ENCODE measurements at places on chromosomes 12 and 14.

GRCh38 chr14:69804902-69805301, 7.9 kb upstream of the SLC10A1 start:
- no peak for DNase-seq

DNA sequence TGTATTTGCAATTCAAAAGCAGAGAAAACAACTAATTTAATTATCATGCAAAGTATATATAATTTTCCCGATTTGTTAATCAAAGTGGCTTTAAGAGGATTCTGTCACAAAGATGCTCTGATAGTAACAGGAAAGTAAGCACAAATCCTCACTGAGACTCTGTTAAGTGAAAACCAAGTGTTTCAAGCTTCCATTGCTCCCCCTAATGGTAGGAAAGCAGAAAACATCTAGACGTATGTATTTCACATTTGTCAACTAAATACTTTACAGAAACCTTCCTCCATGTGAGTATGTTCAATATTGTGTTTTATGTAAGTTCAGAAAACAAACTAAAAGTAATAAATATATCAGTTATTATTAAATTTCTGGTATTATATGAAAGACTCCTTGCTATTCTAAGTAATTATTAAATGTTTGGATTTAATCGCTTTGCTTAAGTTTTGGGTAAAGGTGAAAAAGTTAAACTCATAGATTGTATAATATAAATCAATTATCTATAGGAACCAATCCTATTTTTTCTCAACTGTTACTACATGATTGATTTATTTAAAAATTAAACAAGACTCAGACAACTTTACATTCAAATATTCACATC, 1.5 kb upstream of the NTS start:
- no peak for DNase-seq

DNA sequence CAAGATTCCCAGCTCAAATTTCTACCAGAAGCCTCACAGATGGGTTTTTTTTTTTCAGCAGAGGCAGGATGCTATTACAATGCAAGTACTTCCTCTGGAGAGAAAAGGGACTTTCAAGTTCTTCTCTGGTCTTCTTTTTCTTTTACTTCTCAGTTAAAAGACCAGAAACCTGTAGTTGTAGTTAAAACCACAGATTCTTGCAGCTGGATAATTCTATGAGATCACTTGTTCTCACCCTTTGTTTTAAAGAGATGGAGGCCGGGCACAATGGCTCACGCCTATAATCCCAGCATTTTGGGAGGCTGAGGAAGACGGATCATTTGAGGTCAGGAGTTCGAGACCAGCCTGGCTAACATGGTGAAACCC, 47.6 kb upstream of the OVCH1 start:
- DNase-seq: no peak

GRCh38 chr14:32080001-32080510, 3.0 kb downstream of the ARHGAP5 start:
- DNase-seq: no peak

DNA sequence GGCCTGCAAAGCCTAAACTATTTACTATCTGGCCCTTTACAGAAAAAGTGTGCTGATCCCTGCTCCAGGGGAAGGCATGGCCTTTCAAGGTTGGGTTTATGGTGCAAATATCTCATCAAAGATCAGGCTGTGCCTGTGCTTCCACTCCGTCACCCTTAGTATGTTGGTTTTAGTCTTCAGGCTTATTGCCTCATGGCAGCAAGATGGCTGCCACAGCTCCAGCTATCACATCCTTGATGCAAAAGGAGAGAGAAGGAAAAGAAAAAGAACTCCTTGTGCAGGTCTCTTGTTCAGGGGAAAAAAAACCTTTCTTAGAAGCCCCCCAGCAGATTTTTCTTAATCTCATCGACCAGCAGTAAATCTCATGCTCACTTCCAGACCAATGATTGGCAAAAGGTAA, 9.1 kb upstream of the HRK start:
- DNase-seq: no peak

GRCh38 chr12:123733229-123733628, 21.1 kb downstream of the ATP6V0A2 start:
- no peak for DNase-seq

- DNase-seq: no peak
Measured at GRCh38 chr14:54768501-54769129, 134.0 kb downstream of the GCH1 start.

- DNase-seq: no peak
Measured at GRCh38 chr14:31122098-31122611, 85.4 kb downstream of the HECTD1 start.

GRCh38 chr14:105945896-105946295, 419.5 kb downstream of the TMEM121 start:
- DNase-seq: no peak

DNA sequence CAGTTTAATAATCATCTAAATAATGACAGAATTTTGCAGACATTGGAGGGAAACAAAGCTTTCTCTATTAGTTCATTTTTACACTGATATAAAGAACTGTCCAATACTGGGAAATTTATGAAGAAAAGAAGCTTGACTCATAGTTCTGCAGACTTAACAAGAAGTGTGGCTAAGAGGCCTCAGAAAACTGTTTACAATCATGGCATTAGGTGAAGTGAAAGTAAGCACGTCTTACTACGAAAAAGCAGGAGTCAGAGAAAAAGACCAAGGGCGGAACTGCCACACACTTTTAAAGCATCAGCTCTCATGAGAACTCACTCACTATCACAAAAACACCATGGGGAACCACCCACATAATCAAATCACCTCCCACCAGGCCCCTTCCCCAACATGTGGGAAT, 804.4 kb downstream of the FLRT2 start:
- DNase-seq: no peak

DNA sequence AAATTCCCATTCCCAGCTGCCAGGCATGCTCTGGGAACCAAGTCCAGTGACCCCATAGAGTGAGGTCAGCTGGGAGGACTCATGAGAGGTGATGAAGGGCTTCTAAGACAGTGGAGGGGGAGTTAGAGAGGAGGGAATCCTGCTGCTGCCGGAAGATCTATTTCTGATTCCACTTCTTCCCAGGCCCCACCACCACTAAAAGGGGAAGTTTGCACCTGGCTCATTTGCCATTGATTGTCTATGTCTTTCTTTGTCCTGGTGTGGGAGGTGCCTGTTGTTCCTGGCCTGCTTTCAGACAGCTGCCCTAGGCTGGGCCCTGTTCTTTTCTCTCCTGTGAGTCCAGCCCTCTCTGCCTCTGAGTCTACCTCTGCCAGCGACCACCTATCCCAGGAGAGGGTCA, 3.0 kb upstream of the KRT6A start:
- DNase-seq: no peak

DNA sequence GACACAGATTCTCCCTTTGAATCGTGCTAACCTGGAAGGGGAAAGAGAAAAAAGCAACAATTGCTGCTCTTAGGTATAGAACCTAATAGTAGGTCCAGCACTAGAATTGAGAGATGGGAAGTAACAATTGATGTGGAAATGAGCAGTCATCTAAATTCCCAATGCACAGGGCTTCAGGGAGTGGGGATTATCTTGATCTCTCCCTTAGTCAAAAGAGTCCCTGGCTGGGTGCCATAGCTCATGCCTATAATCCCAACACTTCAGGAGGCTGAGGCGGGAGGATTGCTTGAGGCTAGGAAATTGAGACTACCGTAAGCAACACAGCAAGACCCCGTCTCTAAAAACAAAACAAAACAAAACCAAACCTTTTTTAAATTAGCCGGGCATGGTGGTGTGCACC, 4.0 kb downstream of the APOBEC1 start:
- no peak for DNase-seq

GRCh38 chr12:1073652-1074051, 82.6 kb downstream of the ERC1 start:
- DNase-seq: no peak

GRCh38 chr14:50726372-50727107, 58.4 kb upstream of the SAV1 start:
- DNase-seq: no peak

DNA sequence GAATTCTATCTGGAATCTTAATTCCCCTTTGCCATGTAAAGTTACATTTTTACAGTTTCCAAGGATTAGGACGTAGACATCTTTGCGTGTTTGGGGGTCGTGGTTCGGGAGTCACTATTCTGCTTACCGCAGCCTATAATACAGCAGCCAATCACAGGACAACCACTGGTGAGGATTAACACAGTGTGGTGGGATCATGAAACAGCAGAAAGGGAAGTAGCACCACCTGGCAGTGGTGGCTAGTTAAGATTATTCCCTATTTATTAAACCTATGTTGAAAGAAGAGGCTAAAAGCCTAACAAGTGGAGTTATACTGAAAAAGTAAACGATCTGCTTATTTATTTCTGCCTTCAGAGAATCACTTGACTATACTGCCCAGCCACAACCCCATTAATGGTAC, 71.7 kb downstream of the IPO8 start:
- DNase-seq: no peak

GRCh38 chr12:8637666-8638065, 25.0 kb downstream of the MFAP5 start:
- no peak for DNase-seq

- DNase-seq: no peak
Measured at GRCh38 chr14:99769123-99769522, 24.1 kb upstream of the EML1 start.

DNA sequence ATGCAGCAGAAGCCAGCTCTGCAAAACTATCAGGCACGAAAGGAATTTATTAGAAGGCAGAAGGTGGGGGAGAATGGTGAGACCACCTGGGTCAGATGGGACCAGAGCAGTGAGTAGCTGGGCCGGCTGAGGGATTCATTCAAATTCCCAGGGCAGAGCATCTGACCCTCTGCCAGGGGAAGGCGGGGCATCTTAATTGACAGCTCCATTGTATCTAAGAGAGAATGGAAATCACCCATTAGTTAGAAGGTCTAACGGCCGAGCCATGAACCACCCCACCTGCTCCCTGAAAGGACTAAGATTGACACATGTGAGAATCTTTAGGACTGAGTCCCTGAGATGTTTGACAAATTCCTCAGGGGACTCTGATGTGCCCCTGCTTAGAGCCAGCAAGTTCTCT, 83.7 kb downstream of the PHETA1 start:
- no peak for DNase-seq

DNA sequence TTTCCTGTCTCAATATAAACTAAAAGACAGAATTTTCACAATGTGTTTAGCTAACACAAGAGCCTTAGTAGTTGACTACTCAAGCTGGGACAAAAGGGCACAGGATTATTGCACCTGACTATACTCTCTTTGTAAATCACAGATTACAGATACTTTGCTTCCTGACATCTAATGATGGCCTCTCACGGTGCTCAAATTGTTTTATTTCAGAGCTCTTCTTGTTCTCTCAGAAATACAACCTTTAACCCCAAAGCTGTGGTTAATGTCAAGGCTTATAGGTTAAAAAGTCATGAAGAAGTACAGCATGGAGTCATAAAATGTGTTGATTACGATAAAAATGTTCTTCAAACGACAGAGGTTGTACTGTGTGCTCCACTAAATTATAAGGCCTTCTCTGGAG, 89.9 kb upstream of the CPNE8 start:
- no peak for DNase-seq

DNA sequence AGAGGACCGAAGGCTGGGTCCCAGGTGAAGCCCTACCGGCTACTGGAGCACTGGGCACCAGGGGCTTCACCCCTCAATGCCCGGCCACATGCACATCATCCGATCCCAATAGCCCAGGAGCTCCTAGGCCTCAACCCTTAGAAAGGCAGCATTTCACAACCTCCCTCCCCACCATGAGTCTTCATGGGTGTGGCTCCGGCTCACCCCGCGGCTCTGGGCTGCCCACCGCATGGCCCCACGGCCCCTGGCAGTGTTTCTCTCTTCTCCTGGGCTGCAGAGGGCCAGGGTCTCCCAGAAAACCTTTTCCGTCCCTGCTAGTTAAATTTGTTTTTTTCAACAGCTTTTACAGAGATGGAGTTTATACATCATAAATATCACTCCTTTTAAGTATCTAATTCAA, 28.6 kb upstream of the DLK1 start:
- DNase-seq: no peak

- DNase-seq: no peak
Measured at GRCh38 chr12:131573631-131574394, 137.1 kb upstream of the SFSWAP start.

- no peak for DNase-seq
Measured at GRCh38 chr12:104569346-104570173, 112.8 kb downstream of the CHST11 start.

- DNase-seq: peak; percentile 22
Measured at GRCh38 chr12:122730215-122731014, at the start of gene HCAR1. Gene HCAR1 (minus strand): TSS chr12:122730844. CDS start chr12:122730339, 505 bp downstream.

GRCh38 chr12:3613641-3614395, 122.8 kb downstream of the PRMT8 start:
- no peak for DNase-seq

DNA sequence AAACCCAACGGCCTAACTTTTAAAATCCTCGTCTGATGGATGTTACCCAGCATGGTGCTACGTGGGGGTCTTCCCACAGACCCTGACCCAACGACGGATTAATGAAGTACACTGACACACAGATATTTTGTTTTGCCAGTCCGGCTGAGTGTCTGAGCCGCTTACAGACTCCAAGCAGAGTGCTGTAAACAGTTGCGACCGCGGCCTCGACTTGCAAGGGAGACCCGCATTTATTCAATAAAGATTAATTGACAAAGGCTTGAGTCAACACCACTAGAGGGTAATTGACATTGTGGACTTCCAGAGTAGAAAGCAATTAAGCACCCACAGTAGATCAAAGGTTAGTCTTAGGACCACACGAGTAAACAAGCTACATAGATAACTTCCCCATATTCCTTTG, 1042.4 kb downstream of the AACS start:
- no peak for DNase-seq

DNA sequence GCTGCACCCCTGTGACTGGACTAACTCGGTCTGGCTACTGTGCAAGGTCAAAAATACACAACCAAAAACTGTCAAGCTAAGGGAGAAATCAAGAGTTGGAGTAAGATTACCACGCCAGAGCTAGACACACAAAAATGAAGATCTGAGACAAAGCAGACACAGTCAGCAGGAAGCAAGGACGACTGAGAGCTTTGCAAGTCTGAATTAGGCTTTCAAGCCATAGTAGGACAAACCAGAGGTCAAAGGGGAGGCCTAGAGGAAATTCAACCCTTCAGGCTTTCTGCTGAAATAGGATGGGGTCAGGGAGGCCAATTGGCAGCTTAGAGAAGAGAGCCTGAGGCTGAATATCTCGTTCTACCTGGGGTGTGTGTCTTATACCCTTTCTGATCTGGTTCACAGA, 117.3 kb downstream of the LLPH start:
- DNase-seq: no peak

- DNase-seq: no peak
Measured at GRCh38 chr14:31161274-31161673, 46.3 kb downstream of the HECTD1 start.

GRCh38 chr14:103395244-103395643, 10.0 kb downstream of the MARK3 start:
- DNase-seq: no peak

DNA sequence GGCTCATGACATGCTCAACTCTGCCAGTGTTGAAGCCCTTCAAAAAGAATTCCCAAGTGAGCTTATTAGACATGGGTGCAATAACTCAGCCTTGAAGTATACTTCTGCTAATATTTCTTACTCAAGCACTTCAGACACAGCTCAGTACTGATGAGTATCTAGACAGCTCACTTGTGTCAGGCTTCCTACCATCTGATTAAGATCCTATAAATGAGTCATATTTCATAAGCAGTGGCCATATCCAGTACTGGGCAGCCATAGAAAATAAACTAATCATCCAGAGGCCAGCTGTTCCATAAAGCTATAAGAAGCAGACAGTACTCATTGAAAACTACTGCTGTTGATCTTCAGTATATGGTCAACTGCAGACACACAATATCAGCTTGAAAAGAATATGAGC, 12.9 kb downstream of the FSCB start:
- DNase-seq: no peak

- DNase-seq: no peak
Measured at GRCh38 chr12:11618046-11618445, 31.4 kb upstream of the ETV6 start.

- DNase-seq: no peak
Measured at GRCh38 chr12:63955831-63956666, 111.5 kb downstream of the SRGAP1 start.

Data from stimulated activated CD4-positive, alpha-beta T cell treated with anti-CD3 and anti-CD28 coated beads, TNF-alpha, amount 100 ng/mL, for 4 hours (primary cell).